ENCODE measurements at places on chromosomes 12 and 14. TPM values are rescaled to one million over a fixed set of nuclear protein-coding genes. Genes with fewer than 3 reads are reported as not detected.

- peak; percentile 27 for DNase-seq
These were observed 93.5 kb downstream of the PLEKHA5 start for GRCh38 chr12:19223018-19223417.

GRCh38 chr14:53742233-53742620 lies 214.4 kb downstream of the BMP4 start:
- DNase-seq, result peak; percentile 58

- no peak for DNase-seq
These were observed 1180.6 kb downstream of the VRK1 start for GRCh38 chr14:97977651-97978261.

DNA sequence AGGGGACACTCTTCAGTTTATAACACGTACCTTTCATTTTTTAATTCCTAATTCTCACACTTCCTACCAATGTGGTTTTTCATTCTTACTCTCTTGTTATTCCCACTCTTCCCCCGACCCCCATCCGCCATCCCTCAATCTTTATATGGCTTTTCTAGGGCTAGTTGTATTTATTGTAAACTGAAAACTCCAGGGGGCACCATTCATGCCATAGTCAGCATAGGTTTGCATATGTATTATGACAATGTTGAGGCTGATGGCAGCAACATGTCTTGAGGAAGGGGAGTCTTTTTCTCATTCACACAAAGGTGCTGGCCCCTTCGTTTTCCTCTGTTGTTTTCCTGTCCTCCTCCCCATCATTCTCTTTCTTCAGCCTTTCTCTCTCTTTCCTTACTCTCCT lies 27.7 kb upstream of the LTA4H start:
- DNase-seq, result no peak

DNA sequence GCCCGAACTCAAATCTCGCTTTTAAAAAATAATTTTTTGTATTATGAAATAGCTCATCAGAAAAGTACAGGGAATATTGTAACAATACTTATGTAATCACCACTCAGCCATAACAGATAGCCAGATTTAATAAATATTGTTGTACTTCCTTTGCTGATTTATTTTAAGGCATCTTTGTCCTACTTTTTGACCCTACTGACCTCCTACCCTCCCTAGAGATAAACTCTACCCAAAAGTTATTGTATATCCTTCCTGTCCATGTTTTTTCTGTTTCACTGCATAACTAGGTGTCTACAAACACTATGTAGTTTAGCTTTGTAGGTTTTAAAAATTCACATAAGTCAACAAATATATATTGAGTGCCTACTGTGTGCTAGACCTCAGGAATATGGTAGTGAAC lies 25.1 kb downstream of the SOCS2 start:
- no peak for DNase-seq

DNA sequence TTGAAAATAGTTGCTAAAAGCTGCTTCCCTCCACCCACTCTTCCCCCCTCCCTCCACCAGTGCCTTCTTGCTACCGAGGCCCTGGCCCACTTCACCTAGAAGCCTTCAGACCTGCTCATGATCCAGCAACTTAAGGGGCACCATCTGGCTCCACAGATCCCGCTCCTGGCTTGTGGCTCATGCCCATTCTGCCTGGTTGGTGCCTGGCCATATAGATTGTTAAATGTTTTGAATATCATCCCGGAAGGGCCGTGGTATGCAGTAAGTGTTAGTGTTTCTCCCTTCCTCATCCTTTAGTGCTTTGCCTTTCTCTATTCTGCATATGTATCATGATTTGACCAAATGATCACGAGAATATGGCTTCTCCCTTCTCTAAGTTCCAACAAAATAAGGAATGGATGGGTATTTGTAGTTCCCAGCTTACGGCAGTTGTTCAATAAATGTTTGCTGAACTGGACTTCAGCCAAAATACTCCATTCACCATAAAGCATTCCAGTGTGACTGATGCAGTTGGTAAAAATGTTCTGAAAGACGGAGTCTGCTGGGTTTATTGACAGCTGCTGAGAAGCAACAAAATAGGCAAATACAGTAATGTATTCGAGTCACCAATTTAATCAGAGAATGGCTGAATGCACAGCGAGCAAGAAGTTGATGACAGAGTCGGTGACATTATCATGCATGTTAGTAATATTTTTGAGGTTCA lies 30.7 kb downstream of the GRIP1 start:
- DNase-seq, result no peak

DNA sequence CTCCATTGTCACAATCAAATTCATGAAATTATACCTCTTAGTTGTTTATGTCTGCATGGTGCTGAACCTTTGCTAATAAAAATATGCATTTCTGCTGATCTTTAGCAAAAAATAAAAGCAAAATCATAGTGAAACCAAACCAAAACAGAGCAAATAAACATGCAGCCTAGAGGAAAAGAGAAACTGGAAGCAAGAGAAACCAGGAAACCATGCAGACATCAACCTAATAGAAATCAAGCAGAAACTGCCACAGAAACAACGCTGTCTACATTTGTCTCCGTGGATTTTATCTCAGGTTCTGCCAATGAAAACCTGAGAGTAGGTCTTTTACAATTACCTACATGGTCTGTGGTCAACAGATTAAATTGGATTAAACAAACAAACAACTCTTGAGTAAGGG lies 173.7 kb downstream of the SYT10 start:
- no peak for DNase-seq

GRCh38 chr12:19227880-19228210 lies 98.3 kb downstream of the PLEKHA5 start:
- no peak for DNase-seq

- peak; percentile 23 for DNase-seq
These were observed 3.7 kb downstream of the MYL6 start for GRCh38 chr12:56161690-56162351.

GRCh38 chr12:51371295-51371953 lies 19.8 kb downstream of the GALNT6 start:
- DNase-seq, result peak; percentile 46

DNA sequence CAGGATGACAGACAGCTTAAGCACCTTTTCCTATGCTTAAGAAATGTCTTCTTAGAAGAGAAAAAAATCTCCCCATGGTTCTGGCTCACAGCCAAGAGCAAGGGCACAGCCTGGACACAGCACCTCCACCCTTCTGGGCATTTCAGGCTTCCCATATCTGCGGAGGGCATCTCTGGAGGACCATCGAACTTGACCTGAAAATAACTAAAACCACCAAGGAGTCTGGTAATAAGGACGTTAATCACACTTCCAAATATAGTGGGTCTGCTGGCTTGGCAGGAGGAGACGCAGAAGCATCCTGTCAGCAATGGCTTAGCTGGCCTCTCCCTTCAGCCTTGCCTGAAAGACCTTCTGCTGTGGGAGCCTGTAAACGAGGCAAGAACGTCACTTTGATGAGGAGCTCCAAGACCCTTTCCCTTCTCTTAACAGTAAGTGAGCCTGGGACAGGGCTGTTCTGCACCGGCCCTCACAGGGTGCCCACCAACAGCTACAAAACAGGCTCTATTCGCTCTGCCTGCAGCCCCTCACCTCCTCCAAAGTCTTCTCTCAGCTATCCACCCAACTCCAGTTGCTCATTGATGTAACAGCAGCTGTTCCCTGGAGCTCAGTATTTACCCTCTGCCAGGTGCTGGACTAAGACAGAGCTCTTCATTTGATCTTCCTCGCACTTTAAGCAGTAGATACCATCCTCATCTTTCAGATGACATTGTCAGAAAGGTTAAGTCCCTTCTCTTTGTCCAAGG lies 13.2 kb downstream of the SETD3 start:
- DNase-seq, result no peak

KRT75 gene
- polyA plus RNA-seq, result not detected

CCDC88C gene
- polyA plus RNA-seq, result 20.8 TPM

All from GM23338 (cell line).